ENCODE measurements at places on chromosomes 1 and 21.

DNA sequence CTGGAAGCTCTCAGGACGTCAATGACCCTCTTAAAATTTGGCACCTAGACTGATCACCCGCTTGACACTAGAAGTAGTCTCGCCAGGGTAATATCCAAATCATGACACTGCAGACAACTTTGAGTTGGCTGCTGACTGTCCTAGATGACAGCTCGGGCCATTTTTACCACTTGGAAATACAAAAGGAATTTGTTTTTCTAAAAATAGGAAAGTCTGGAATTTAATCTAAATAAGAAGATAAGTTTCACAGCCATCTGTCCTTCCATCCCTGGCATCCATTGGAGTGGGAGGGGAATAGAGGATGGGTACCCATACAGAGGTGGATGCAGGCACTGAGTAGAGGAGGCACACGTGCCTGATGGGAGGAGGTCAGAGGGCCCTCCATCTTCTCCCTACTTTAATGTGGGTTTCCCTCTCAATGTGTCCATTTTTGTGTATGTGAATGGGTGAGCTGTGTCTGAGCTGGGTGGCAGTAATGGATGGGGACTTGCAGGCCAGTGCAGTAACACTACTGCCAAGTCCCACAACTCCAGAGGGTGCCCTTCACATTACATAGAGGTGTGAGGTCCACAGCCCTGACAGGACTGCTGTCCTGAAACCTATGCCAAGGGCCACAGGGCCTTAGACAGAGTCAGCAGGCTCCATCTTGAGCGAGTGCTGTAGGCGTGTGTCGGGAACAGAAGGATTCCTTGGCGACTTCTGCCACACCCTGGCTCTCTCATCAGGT, 104.8 kb upstream of the IPO9 start:
- no peak for DNase-seq

GRCh38 chr1:35847935-35848565, 35.0 kb upstream of the AGO1 start:
- DNase-seq, result no peak

GRCh38 chr21:45969921-45970673, 11.5 kb upstream of the COL6A1 start:
- no peak for DNase-seq

- DNase-seq, result no peak
These were observed 63.9 kb upstream of the HSD17B7 start for GRCh38 chr1:162726555-162726954.

- DNase-seq, result no peak
These were observed 73.8 kb downstream of the RPE65 start for GRCh38 chr1:68375919-68376318.

DNA sequence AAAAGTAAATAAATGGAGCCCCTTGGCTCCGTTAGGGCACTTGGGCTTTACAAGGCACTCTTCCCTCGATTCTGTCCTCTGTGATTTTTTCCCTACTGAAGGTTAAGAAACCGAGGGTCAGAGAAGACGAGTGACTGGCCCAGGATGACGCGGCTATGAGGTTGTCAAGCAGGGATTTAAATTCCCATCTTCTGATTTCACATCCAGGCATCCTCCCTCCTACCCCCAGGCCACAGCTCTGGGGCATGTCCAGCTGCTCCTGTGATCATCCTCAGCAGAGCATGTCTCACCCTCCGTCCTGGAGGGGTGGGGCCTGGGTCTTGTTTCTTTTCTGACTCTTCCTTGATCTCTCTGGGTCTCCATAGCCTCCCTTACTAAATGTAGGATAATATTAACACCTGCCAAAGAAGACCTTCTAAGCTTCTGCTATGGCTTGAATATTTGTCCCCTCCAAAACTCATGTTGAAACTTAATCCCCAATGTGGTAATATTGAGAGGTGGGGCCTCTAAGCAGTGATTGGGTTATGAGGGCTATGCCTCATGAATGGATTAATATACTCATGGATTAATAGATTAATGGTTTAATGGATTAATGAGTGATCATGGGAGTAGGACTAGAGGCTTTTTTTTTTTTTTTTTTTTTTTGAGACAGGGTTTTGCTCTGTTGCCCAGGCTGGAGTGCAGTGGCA, 4.6 kb downstream of the CRYBG2 start:
- no peak for DNase-seq

DNA sequence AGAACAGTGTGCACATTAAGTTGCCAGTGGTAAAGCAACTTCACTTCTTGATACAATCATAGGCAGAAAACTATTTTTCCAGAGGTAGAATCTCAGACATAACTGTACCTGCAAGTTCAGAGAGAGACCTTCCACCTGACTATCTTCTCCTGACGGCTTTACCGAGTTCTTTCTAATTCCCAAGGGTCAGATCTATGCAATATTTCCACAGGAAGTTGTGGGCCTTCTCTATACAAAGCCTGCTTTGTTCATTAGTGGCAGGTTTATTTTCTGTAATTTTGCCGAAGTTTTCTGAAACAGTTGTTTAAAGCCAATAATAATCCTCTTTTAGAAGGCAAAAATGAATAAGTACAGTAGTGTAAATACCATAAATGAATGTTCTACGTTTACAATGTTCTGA, 58.2 kb upstream of the RCC1 start:
- DNase-seq, result no peak

DNA sequence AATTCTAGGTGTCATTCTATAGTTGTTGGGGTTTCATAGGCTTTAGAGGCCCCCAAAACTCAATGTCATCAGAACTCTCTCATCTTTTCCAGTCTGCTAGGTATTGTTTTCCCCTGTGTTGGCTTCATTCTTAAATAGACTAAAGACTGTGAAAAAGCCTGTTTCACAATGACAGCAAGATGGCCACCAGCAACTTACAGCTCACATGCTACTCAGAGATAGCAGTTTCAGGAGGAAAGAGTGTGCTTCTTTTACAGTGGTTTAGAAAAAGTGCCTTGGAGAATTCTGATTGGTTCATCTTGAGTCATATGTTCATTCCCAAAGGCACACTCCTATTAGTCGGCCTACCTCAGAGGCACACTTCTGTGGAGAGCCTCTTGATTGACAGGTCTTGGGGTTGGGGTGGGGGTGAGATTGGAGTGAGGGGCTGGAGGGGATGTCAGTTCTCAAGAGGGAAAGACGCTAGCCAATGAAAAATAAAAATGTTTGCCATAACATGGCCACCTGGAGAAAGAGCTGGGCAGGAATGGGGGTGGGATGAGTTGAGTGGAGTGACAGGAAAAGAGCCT, 8.5 kb downstream of the IL23R start:
- no peak for DNase-seq

- DNase-seq, result no peak
These were observed 12.9 kb upstream of the TMEM125 start for GRCh38 chr1:43256675-43257570.

DNA sequence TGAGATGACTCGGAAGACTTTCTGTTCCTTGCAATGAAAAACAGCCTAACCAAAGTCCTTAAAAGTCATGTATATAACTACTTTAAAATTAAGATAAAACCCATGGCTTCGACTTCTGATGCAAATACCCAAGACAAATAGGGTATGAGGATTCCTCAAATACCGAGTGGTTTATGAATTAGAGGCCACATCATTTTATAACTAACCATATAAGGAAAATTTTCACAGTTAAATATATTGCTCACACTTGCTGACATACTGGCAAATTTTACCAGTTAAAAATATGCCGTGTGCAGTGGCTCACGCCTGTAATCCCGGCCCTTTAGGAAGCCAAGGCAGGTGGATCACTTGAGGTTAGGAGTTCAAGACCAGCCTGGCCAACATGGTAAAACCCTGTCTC, 5.4 kb downstream of the RERE start:
- no peak for DNase-seq

DNA sequence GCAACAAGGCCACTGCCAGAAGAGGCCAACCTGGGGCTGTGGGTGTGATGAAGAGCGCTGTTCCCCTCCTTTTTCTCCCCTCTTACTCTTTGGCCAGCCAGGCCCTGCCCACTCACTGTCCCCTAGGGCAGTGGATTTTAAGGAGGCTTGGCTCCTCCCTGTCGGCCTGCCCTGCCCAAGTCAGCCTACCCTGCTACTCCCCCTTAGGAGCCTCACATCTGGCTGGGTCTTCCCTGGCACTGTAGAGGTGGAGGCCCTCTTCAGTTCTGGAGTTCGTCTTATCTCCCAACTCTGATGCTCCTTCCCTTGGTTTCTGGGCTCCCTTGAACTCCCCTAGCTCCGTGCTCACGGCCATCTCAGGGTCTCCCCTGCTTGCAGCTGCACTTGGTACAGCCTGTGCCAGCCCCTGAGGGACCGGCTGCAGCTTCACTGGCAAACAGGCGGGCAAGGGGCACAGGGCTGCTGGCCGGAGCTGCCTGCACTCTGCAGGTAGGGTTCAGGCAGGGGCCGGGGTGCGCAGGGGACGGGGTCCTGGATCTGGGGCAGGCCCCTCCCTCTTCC, 4.0 kb downstream of the AMPD2 start:
- no peak for DNase-seq

- no peak for DNase-seq
These were observed 102.2 kb upstream of the GADD45A start for GRCh38 chr1:67582625-67583461.

- DNase-seq, result no peak
These were observed 100.9 kb upstream of the RUNX3 start for GRCh38 chr1:25030674-25031589.

DNA sequence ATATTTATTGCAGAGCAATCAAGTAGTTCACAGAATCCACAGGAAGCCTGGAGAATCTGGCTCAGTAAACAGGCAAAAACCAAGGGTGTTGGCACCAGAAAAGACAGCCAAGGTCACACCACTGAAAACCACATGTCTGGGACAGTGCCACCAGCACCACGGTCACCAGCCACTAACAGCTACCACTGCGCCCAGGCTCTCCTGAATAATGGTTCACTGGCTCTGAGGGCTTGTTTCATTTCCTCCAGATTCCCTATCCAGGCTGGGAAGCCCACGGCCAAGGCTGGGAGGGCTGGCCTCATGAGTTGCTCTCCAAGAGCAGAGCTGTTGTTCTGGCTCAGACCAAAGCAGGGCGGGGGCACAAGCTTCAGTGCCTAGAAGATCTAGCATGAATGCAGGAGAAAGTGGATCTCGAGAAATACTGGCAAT, 54.5 kb upstream of the PTGFRN start:
- DNase-seq, result no peak

DNA sequence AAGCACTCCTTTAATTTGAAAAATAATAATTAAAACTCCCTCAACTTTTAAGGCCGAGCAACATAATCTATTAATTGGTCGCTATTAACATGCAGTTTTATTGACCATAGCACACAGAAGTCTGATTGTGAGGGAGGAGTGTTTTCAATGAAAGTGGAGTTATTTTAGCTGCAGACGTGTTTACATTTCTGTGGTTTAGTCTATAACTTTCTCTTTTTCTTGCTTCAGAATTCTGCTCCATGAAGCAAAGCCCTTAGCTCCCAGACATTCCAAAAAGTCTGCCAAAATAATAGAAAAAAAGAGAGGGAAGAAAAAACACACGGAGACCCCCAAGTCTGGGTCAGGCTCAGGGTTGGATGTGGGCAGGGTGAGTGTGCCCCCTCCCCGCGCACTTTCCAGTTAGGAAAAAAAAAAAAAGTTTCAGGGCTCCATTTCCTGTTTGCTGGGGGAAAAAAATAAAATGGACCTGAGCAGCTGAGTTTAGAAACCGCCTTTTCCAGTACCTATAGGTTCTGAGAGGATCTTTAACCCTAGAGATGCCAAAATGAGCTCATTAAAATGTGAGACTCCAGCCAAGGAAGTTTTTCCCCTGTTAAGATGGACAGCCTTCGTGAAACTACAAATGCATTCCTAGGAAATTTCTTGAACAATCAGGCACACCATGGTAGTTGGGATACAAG, 143.7 kb upstream of the ETS2 start:
- DNase-seq, result no peak

DNA sequence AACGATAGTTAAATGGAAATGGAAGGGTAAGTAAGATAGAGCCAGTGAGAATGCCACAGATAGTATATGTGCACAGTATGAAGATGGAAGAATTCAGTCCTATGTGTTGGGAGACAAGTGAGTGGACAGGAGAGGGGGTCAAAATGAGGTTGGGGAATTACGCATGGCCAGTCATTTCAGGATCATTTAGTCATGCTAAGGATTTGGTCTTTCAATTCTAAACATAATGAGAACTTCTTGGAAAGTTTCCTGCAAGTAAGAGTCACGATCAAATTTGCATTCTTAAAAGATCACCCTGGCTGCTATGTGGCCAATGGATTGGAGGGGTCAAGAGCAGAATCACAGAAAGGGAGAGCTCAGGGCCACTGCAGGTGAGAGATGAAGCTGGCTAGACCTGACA, 64.0 kb upstream of the KCNK2 start:
- DNase-seq, result no peak

DNA sequence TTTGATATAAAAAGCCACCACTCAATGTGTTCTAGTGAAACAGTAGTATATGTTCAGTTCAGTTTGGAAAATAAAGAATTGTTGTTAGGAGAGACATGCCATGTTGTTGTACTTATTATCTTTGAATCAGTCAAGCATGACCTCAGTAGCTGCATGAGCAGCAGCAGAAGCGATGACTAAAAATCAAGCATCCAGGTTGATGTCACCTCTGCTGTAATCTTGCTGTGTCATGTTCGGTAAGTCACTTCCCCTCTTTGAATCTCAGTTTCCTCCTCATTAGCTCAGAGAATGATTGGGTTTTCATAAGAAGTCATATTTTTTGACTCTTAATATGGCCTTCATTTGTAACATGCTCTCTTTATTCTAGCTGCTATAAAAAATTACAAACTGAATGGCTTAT, 428.4 kb upstream of the B3GALT2 start:
- no peak for DNase-seq

- DNase-seq, result no peak
These were observed 493 bp upstream of the CHD1L start for GRCh38 chr1:147241934-147242448.

- no peak for DNase-seq
These were observed 78.6 kb downstream of the EXTL2 start for GRCh38 chr1:100816049-100816448.

DNA sequence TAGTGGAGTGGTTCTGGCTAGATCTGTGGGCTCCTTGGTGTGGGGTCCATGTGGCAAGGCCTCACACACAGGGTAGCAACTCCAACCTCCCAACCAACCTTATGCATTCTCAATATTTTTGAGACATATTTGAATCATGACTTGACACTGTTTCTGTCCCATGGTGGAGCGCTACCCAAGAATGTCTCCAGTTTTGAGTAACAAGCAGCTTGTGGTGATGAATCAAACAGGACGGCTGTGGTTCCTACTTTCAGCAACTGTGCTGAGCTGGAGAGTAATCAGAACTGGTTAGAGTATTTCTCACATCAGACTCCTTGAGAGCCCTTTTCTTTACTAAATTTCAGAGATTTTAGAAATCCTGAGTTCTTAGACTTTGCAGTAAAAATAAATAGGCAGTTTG, 3.1 kb downstream of the LCE3D start:
- no peak for DNase-seq

GRCh38 chr1:42739753-42740700, at the start of gene CLDN19:
Gene CLDN19, minus strand, starts transcription at chr1:42740236. Its CDS starts 173 bp downstream, at chr1:42740063.
- DNase-seq, result no peak

- no peak for DNase-seq
These were observed 11.2 kb downstream of the LRRC42 start for GRCh38 chr1:53957194-53957818.

GRCh38 chr1:84971957-84972356, 25.0 kb downstream of the MCOLN2 start:
- DNase-seq, result no peak
